Activated gamma-delta T cell (primary cell): ENCODE measurements at places on chromosomes 7 and 10.

- DNase-seq, result no peak
Observed at GRCh38 chr7:116777651-116778281, 84.6 kb upstream of the CAPZA2 start.

DNA sequence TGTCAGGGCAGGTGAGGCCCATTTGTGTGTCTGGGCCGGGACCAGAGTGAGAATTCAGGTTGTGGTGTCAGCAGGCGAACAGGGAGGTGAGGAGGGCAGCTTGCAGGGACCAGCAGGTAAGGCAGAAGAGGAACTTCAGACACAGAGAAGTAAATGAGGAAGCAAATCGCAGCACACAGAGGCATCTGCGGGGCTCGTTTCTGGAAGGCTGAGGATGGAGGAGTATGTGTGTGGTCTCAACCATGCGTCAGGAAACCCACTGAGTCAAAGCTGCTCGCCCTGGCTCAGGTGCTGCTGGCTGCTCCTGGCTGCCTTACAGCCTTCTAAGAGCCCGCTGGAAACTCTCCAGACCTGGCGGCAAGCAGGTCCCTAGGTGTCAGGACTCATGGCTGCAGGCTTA lies 26.9 kb upstream of the PITRM1 start:
- DNase-seq, result no peak

GRCh38 chr7:106069471-106070200 lies 42.5 kb downstream of the SYPL1 start:
- DNase-seq, result no peak

- no peak for DNase-seq
Observed at GRCh38 chr10:132166216-132166950, 20.4 kb upstream of the DPYSL4 start.

DNA sequence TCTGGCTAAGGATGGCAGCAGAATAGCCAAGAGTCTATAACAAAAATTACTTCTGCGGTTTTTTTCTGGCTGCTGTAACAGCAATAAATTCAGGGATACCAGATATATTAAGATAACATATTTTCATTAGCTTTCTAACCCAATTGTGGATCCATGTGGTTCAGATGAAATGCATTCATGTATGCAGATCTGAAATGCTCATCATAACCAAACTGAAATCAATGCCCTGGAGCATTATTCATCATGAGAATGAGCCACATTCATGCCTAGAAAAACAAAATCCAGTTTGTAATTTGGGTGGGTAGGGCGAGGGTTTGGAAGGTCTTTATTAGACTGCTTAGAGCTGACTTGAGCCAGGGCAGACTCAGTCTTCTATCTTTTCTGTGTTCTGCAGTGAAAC lies 69.8 kb upstream of the SEMA3A start:
- DNase-seq, result no peak

DNA sequence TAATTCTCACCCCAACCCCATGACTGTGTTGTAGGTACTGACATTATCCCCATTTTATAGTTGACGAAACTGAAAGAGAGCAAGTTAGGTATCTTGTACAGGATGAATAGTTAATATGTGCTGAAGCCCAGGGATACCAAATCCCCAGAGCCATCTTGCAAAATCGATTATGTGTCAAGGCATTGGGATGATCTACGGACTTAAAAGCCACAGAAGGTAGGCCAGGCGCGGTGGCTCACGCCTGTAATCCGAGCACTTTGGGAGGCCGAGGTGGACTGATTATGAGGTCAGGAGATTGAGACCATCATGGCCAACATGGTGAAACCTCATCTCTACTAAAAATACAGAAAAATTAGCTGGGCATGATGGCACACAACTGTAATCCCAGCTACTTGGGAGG lies 242.4 kb upstream of the RHOBTB1 start:
- DNase-seq, result no peak

DNA sequence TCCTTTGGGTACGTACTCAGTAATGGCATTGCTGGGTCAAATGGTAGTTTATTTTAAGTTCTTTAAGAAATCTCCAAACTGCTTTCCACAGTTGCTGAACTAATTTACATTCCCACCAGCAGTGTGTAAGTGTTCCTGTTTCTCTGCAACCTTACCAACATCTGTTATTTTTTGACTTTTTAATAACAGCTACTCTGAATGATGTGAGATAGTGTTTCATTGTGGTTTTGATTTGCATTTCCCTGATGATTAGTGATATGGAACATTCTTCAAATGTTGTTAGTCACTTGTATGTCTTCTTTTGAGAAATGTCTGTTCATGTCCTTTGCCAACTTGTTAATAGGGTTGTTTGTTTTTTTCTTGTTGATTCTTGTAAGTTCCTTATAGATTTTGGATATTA lies 558.9 kb downstream of the SH2D4B start:
- DNase-seq, result no peak

DNA sequence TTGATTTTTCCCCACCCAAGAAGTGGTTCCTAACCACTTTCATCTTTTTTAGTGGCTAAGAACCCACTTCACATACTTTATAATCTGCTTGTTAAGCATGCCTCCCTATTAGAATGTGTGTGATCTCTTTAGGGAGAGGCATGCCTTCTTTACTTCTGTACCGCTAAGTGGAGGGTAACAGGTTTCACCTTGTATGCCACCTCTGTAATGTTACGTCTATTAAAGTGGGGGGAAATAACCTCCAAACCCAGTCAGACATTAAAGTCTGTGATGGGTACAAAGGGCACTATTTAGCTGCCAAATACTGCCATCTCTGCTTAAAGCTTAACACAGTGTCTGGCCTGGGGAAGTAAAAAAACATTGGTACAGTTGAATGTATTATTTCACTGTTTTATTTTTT lies 51.9 kb downstream of the EPC1 start:
- DNase-seq, result no peak

- no peak for DNase-seq
Observed at GRCh38 chr10:30192846-30193608, 133.6 kb upstream of the JCAD start.

- DNase-seq, result no peak
Observed at GRCh38 chr7:16921151-16921550, 39.4 kb upstream of the AGR3 start.

DNA sequence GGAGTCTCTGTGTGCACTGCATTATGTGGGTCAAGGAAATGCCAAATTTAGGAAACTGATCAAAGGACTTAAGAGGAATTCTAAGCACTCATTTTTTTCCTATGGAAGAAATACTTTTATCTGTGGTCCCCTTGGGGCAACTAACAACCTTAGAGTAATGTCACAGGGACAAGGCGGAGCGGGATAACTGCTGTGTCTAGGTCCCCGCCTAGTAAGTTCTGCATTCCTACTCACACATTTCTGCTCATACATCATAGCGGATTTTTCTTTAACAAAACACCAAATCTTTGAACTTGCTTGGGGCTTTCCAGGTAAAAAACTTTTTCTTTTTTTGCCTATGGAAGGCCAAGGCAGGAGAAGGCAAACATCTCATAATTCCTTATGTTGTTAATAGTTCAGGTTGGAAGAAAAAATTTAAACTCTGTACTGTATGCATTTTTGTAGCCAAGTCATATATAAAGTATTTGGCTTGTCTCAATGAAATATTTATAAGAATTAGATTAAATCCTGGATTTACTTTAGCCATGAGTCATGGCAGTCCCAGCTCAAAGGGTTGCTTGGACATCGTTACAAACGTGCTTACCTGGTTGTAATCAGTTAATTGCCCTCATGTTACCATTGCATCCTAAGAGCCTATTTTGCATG lies 285.0 kb downstream of the PHTF2 start:
- no peak for DNase-seq

- no peak for DNase-seq
Observed at GRCh38 chr7:70646536-70647248, 485.3 kb upstream of the GALNT17 start.

DNA sequence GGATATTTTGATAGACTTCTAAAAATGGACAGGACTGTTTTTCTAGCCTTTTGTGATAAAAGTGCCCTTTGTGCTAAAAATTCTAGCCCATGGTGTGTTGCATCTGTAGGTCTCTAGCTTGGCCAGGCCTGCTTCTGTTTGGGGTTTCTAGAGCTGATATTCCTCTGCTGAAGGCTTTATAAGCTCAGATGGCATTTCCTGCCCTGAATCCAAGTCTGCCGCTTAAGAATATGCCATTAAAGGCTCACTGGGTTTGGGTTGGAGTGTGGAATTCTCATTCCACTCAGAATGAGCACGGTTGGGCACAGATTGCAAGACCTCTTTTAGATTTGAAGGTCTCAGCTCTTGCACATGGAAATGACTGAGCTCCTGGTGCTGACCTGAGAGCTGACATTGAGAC lies 49.4 kb upstream of the IGFBP3 start:
- no peak for DNase-seq

GRCh38 chr7:71132377-71133231 lies 660 bp downstream of the GALNT17 start:
- no peak for DNase-seq

GRCh38 chr7:41873741-41874140 lies 170.9 kb upstream of the INHBA start:
- no peak for DNase-seq

DNA sequence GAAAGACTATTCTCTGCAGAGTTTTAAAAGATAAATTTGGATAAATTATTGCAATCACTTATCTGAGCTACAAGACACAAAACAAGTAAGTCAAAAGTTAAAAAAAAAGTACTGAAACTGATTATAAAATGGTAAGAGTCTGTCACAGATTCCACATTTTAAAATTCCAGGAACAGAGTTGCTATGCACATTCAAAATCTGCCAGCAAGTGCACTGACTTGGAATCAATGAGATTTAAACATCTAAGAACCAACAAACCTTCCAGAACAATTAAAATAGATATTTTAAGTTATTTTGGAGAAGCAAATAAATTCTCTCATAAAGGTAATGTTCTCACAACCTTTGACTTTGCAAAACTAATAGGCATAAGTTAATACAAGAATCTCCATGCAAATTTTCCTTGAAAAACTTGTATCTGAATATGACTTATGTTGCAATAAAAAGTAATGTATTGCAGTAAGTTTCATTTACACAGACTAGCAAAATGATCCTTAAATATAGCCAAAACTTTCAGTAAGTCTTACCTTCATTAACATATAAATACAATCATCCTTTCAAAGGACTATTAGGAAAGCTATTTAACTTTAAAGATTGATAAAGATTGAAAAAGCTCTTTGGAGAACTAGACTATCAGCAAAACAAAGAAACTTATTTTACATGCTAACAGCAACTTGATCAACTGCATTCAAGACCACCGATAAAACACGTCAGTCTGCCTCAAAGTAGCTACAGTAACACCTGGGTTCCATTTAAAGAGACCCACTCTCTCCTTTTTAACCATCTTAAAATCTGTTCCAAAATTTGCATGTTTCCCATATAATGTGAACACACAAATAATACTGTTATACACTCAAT lies 4.4 kb downstream of the ETV1 start:
- DNase-seq, result no peak

GRCh38 chr10:102914781-102915180 lies 3.3 kb upstream of the CNNM2 start:
- DNase-seq, result no peak

GRCh38 chr7:138898255-138898654 lies 82.9 kb downstream of the KIAA1549 start:
- DNase-seq, result no peak

DNA sequence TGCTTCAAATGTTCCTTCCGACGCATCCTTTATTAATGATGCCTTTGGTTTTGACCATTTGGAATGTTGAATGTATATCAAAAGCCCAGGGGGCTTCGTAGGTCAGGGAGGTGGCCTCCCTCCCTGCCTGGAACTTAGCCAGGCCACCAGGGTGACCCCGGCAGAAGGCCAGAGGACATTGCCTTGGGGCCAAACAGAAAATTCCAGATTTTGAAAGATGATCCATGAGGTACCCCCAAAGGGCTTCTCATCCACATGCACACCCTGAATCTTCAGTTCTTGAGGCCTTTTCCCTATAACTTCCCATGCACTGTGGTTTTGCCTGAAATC lies 171.7 kb downstream of the ADAM12 start:
- no peak for DNase-seq

- DNase-seq, result no peak
Observed at GRCh38 chr7:36021917-36022550, 131.0 kb upstream of the EEPD1 start.

- DNase-seq, result no peak
Observed at GRCh38 chr7:129754406-129754805, 142.9 kb downstream of the NRF1 start.

GRCh38 chr7:120274482-120274881 lies 1.5 kb downstream of the KCND2 start:
- DNase-seq, result no peak

DNA sequence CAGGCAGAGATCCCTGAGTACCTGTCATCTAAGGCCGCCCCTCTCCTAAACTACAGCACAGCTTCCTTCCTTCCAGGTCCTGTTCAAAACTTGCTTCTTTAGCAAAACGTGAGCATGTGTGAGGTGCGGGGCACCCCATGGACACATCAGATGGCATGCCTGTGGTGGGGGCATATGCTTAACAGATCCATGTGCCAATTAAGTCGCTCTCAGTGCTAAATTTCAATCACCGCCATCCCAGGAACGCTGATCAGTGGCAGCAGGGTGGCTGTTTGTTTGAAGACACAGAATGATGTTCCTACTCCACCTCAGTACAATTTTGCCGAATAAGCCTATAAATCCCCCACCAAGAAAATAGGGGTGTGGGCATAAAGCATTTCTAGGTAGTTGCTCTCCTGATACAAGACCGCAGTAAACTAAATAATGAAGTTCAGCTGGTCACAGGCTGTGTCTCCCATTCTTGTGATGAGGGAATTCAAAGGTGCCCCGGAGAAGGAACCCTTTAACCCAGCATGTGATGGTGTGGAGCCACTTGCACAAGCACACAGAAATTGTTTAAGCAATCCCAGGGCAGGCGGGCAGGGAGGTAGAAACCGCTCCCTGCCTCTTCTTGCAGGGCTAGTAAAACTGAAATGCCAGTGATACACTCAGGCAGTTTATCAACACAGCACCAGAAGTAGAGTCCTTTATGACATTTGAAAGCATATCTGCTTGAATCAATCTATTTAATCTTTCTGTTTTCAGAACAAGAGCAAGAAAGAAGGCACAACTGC lies 205.7 kb downstream of the SORCS1 start:
- no peak for DNase-seq

GRCh38 chr10:46555366-46555712 lies 1.1 kb downstream of the GPRIN2 start:
- no peak for DNase-seq

- no peak for DNase-seq
Observed at GRCh38 chr7:154879629-154880028, 123.3 kb downstream of the PAXIP1 start.

DNA sequence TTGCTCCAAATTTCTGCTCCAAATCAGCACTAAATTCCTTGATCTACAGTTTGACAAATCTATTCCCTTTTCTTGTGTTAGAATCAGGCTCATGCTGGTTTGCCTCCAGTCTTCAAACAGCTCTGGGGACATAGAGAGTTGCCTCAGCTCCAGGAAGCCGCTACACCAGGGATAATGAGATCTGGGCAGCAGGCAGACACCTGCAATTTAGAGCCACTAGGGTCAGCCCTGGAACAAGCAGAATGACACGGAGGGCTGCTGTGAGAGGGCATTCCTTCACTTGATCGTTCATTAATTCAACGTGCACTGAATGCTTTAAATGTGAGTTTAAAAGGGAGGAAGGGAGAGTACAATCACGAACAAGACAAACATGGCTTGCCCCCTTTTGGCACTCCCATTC lies 3.7 kb upstream of the ELMO1 start:
- DNase-seq, result no peak

- DNase-seq, result no peak
Observed at GRCh38 chr7:12323415-12323814, 80.2 kb downstream of the VWDE start.
